ENCODE measurements at places on chromosomes 5 and 9. TPM values are rescaled to one million over a fixed set of nuclear protein-coding genes. Genes with fewer than 3 reads are reported as not detected.

Gene JAKMIP2
- 1.3 TPM for total RNA-seq

Gene ARAP3
- 2.8 TPM for total RNA-seq

Gene ANKRD18A
- not detected for total RNA-seq

Gene PLEKHG4B
- under 0.01 TPM for total RNA-seq

Gene C9orf50
- under 0.01 TPM for total RNA-seq

Gene CAMK2A
- 0.47 TPM for total RNA-seq

Gene HAVCR1
- total RNA-seq, result not detected

Gene SLC22A4
- total RNA-seq, result 4.4 TPM

Gene STC2
- total RNA-seq, result 727 TPM

Gene CTXN3
- total RNA-seq, result not detected

Gene GDF9
- under 0.01 TPM for total RNA-seq

Gene AIF1L
- total RNA-seq, result 0.16 TPM

Gene WDR5
- total RNA-seq, result 9.6 TPM

Gene ZNF483
- total RNA-seq, result 1.9 TPM

Gene PCDHGA2
- 4.9 TPM for total RNA-seq

Gene PLAC8L1
- not detected for total RNA-seq

Gene ORM2
- not detected for total RNA-seq

Gene IL5
- not detected for total RNA-seq

Gene VAV2
- 11.5 TPM for total RNA-seq

Gene LCN9
- total RNA-seq, result not detected

Gene ARHGEF39
- total RNA-seq, result 0.32 TPM

Gene SYNPO
- 2.0 TPM for total RNA-seq

Gene CSF1R
- under 0.01 TPM for total RNA-seq

Gene WDR38
- not detected for total RNA-seq

Gene C5orf58
- not detected for total RNA-seq

Gene HNRNPH1
- total RNA-seq, result 625 TPM

Gene TLX3
- total RNA-seq, result not detected

Gene NR2F1-AS1
- total RNA-seq, result 35.8 TPM

Gene ENDOG
- total RNA-seq, result 22.2 TPM

Gene CD72
- total RNA-seq, result 1.9 TPM

Gene FGD3
- total RNA-seq, result not detected

Gene CER1
- not detected for total RNA-seq

Gene LHX6
- total RNA-seq, result not detected

Gene SHISAL2B
- 0.16 TPM for total RNA-seq

Gene ERBIN
- 49.2 TPM for total RNA-seq

Gene RASEF
- total RNA-seq, result 0.16 TPM

Gene SH3TC2
- 0.34 TPM for total RNA-seq

Gene HAPLN1
- 0.77 TPM for total RNA-seq

Gene MUSK
- 2.1 TPM for total RNA-seq

Gene SMC5
- total RNA-seq, result 19.3 TPM

Gene KCNN2
- total RNA-seq, result not detected

Gene UAP1L1
- 16.2 TPM for total RNA-seq

Gene ADRB2
- total RNA-seq, result 0.32 TPM

Gene DBH
- total RNA-seq, result not detected

Gene ELAVL2
- under 0.01 TPM for total RNA-seq

Gene PITX1
- 4.1 TPM for total RNA-seq

Measured in bronchial smooth muscle cell (primary cell).